ENCODE measurements at places on chromosomes 4 and X. TPM values are rescaled to one million over a fixed set of nuclear protein-coding genes. Genes with fewer than 3 reads are reported as not detected.
A peak's percentile ranks its signal among the peaks of the same experiment; 100 is the strongest.

GRCh38 chrX:69066966-69067525, 98.2 kb downstream of the PJA1 start:
- DNase-seq, result no peak
- no peak overlapping the region for H3K4me3 ChIP-seq
- H3K4me1 ChIP-seq, result no peaks in the 10 kb centered on the region

GRCh38 chr4:143313521-143313920, 23.2 kb upstream of the GAB1 start:
- H3K4me1 ChIP-seq, result no peaks in the 10 kb centered on the region
- H3K4me3 ChIP-seq, result no peak overlapping the region
- H3K27me3 ChIP-seq, result peaks cover 1% of the 10 kb centered on the region
- H3K27ac ChIP-seq, result no peak overlapping the region

DNA sequence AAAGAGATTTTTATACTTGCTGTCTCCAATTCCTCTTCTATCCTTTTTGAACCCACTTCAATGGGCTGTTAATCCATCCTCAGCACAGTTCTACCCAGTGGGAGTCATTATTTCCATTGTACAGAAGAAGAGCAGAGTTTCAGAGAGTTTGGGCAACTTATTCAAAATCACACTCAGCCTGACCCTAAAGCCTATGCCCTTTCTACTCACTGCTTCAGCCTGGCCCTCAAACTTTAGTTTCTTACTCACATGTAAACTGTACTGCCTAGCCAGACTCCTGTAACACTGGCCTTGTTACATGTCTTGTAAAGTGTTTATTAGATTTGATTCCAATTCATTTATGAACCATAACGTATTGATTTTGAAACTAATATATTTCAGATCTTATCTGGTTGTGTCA, 25.1 kb upstream of the USO1 start:
- peak overlapping the region; percentile 39 for H3K4me3 ChIP-seq
- H3K36me3 ChIP-seq, result peaks cover 6% of the 10 kb centered on the region
- no peaks in the 10 kb centered on the region for H3K27me3 ChIP-seq
- peak overlapping the region; percentile 85 for H3K27ac ChIP-seq
- DNase-seq, result no peak

DNA sequence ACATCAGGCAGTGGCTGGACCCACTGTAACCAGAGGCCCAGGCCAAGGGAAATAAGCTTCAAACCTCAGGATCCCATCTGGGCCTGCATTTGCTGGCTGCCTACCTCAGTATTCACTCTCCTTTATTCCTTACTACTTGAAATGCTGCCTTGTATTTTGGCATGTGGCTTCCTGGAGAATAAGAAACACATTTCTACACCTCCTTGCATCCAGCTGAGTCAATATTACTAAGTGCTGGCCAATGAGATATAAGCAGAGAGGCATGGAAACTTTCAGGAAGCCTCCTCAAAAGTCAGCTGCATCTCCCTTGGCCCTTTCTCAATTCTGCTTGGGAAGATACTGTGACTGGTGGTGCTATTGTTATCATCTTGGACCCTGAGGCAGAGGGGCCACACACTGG, 59.8 kb upstream of the RELL1 start:
- DNase-seq, result no peak
- peaks cover 9% of the 10 kb centered on the region for H3K4me1 ChIP-seq
- H3K27me3 ChIP-seq, result no peaks in the 10 kb centered on the region
- no peaks in the 10 kb centered on the region for H3K36me3 ChIP-seq
- H3K27ac ChIP-seq, result no peak overlapping the region

GLRB gene
- not detected for total RNA-seq

DNA sequence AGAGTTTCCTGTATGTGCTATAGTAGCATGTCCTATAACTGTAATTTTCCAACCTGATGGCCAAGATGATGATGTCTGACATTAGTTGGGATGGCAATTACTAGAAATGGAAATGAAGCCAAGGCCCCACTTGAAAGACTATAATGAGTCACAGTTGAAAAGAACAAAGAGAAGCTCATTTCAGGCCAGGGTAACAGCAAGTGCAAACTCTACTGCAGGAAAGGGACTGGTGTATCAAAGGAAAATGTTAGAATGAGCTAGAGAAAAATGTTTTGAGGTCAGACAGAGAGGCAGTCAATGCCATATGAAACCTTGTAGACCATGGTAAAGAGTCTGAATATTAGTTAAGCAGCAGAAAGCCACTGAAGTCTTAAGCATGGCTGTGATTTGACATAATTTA, 146.2 kb upstream of the SH3RF1 start:
- peaks cover 18% of the 10 kb centered on the region for H3K4me1 ChIP-seq
- H3K36me3 ChIP-seq, result peaks cover 21% of the 10 kb centered on the region
- no peak overlapping the region for H3K4me3 ChIP-seq

- H3K27ac ChIP-seq, result no peak overlapping the region
- H3K27me3 ChIP-seq, result peaks cover 10% of the 10 kb centered on the region
- H3K36me3 ChIP-seq, result no peaks in the 10 kb centered on the region
- no peak for DNase-seq
- H3K4me1 ChIP-seq, result no peaks in the 10 kb centered on the region
These were observed 25.2 kb downstream of the REPS2 start for GRCh38 chrX:16971694-16972093.

KDR gene
- total RNA-seq, result not detected

SPP1 gene
- total RNA-seq, result not detected

GRCh38 chrX:134603806-134604700, 54.2 kb downstream of the PLAC1 start:
- H3K4me3 ChIP-seq, result no peak overlapping the region
- no peak for DNase-seq
- H3K27me3 ChIP-seq, result no peaks in the 10 kb centered on the region
- peaks cover 2% of the 10 kb centered on the region for H3K36me3 ChIP-seq
- no peak overlapping the region for H3K27ac ChIP-seq

C4orf36 gene
- total RNA-seq, result 0.37 TPM

GYPE gene
- 0.18 TPM for total RNA-seq

G3BP2 gene
- 173 TPM for total RNA-seq

GRCh38 chr4:89595125-89595789, 241.7 kb downstream of the SNCA start:
- no peaks in the 10 kb centered on the region for H3K27me3 ChIP-seq
- no peak for DNase-seq
- no peak overlapping the region for H3K27ac ChIP-seq
- no peak overlapping the region for H3K4me3 ChIP-seq
- peaks cover 2% of the 10 kb centered on the region for H3K36me3 ChIP-seq

- peaks cover 9% of the 10 kb centered on the region for H3K4me1 ChIP-seq
- DNase-seq, result no peak
- peak overlapping the region; percentile 10 for H3K4me3 ChIP-seq
- peak overlapping the region; percentile 79 for H3K27ac ChIP-seq
- no peaks in the 10 kb centered on the region for H3K36me3 ChIP-seq
These were observed 50.1 kb upstream of the ACSL4 start for GRCh38 chrX:109782994-109783700.

DNA sequence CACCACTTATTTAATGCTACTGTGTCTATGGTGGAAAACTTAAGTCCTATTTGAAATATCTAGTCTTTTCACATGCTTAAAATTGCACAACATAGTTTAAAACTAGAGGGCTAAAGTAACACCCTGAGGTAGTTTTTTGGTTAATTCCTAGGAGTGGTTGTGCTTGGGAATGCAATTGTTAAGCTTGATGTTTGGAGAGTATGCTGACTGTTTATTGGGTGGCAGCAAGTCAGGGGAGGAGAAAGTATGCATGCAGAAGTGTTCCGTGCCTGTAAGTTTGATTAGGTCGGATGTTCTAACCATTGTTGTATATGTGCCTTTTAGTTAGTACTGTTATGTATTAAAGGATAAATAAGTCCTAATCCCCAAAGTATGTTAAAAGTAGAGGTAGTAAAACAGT, 40.5 kb downstream of the CXCL8 start:
- no peaks in the 10 kb centered on the region for H3K36me3 ChIP-seq
- DNase-seq, result no peak
- H3K4me1 ChIP-seq, result no peaks in the 10 kb centered on the region
- H3K4me3 ChIP-seq, result no peak overlapping the region

GRCh38 chr4:165520086-165520485, 141.3 kb downstream of the CPE start:
- no peak for DNase-seq
- H3K4me1 ChIP-seq, result no peaks in the 10 kb centered on the region
- no peaks in the 10 kb centered on the region for H3K36me3 ChIP-seq
- no peak overlapping the region for H3K4me3 ChIP-seq
- H3K27ac ChIP-seq, result no peak overlapping the region
- H3K27me3 ChIP-seq, result peaks cover 6% of the 10 kb centered on the region

DNA sequence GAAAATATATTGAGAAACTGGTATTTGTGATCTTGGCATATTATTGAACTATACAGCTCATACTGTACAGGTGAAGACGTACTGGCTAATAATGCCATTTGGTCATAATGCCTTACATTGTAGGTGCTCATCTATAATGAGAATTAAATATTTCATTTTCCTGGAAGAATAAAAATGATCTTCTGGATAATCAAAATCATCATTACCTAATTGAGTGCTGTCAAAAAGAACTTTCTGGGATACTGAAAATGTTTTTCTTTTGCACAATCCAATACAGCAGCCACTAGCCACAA, 4.1 kb downstream of the RASGEF1B start:
- H3K36me3 ChIP-seq, result no peaks in the 10 kb centered on the region
- peaks cover 24% of the 10 kb centered on the region for H3K4me1 ChIP-seq
- no peak for DNase-seq
- no peaks in the 10 kb centered on the region for H3K27me3 ChIP-seq
- no peak overlapping the region for H3K4me3 ChIP-seq

INTS6L gene
- total RNA-seq, result 24.9 TPM

DNA sequence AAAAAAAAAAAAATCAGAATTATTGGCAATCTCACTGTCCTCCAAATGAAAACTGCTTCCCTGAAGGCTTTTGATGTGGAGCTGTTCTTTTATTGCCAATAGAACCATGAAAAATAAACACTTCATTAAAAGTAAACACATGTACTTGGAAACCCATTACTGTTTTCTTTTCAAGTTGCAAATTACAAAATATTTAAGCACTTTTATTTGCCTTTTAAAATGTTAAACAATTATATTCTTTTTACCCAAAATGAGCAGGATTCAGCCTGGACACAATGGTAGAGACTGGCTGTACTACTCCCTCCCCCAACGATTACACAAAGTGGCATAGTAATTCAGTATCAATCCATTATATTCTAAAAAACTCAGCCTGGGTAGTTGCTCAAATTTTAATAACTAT, 60.9 kb downstream of the SH2D1A start:
- peaks cover 5% of the 10 kb centered on the region for H3K4me1 ChIP-seq
- no peak overlapping the region for H3K27ac ChIP-seq
- H3K4me3 ChIP-seq, result no peak overlapping the region
- no peaks in the 10 kb centered on the region for H3K27me3 ChIP-seq
- H3K36me3 ChIP-seq, result no peaks in the 10 kb centered on the region

- no peaks in the 10 kb centered on the region for H3K27me3 ChIP-seq
- no peaks in the 10 kb centered on the region for H3K4me1 ChIP-seq
- H3K4me3 ChIP-seq, result no peak overlapping the region
- no peak for DNase-seq
- H3K36me3 ChIP-seq, result no peaks in the 10 kb centered on the region
- no peak overlapping the region for H3K27ac ChIP-seq
These were observed 40.0 kb downstream of the HHIP start for GRCh38 chr4:144685911-144686310.

CT47A1 gene
- total RNA-seq, result not detected

DNA sequence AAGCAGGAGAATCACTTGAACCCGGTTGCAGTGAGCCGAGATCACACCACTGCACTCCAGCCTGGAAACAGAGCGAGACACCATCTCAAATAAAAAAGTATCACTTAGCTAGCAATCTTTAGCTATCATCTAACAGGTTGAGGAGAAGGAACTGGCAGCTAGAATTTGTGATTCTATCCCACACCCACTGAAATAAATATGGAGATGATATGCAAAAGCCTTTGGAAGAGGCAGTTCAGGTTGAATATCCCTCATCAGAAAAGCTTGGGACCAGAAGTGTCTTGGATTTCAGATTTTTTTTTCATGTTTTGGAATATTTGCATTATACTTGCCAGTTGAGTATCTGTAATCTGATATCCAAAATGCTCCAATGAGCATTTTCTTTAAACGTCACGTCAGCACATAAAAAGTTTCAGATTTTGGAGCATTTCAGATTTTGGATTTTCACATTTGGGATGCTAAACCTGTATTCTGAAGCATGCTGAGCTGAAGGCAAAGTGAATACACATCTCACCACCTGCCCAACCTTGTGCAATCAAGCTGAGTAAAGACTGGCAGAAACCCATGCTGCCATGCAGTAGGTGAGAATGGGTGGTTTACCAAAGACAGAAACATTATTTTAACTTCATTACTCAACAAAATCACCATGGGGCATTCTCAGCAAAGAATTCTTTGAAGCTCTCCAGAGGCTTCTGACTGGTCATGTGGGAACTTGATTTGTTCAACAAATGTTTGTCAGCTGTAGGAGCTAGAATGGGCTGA, 159.3 kb downstream of the SH3KBP1 start:
- H3K4me1 ChIP-seq, result peaks cover 70% of the 10 kb centered on the region

- no peaks in the 10 kb centered on the region for H3K4me1 ChIP-seq
- H3K27me3 ChIP-seq, result no peaks in the 10 kb centered on the region
- DNase-seq, result no peak
- no peak overlapping the region for H3K27ac ChIP-seq
- H3K4me3 ChIP-seq, result no peak overlapping the region
These were observed 269.2 kb downstream of the TRIML1 start for GRCh38 chr4:188408244-188409030.

BGN gene
- total RNA-seq, result not detected

PGAM4 gene
- 1.1 TPM for total RNA-seq

FHIP1A gene
- total RNA-seq, result not detected

ADGRL3 gene
- not detected for total RNA-seq

TRIM2 gene
- 0.13 TPM for total RNA-seq

DNA sequence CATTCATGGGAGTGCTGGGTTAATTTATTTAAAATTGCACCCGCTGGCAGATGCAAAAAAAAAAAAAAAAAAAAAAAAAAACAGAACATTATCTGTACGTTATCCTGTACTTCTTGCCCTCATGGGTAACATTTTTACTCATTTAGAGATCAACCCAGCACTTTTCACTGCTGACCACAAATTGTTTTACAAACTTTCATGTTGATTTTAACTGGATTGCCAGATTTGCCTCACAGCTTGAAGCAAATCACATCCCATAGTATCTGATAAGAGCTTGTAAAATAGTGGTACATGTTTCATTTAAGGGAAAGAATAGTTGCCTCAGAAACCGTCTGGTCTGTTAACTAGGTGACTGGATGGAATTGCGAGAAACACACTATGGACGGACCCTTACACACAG, 640.8 kb downstream of the TRIML1 start:
- no peaks in the 10 kb centered on the region for H3K36me3 ChIP-seq
- no peaks in the 10 kb centered on the region for H3K27me3 ChIP-seq
- DNase-seq, result no peak
- no peaks in the 10 kb centered on the region for H3K4me1 ChIP-seq
- no peak overlapping the region for H3K27ac ChIP-seq
- no peak overlapping the region for H3K4me3 ChIP-seq

- peaks cover 5% of the 10 kb centered on the region for H3K27me3 ChIP-seq
- H3K4me3 ChIP-seq, result no peak overlapping the region
- H3K4me1 ChIP-seq, result no peaks in the 10 kb centered on the region
- no peak for DNase-seq
- H3K36me3 ChIP-seq, result no peaks in the 10 kb centered on the region
These were observed 169.7 kb downstream of the PALLD start for GRCh38 chr4:168666531-168666930.

DNA sequence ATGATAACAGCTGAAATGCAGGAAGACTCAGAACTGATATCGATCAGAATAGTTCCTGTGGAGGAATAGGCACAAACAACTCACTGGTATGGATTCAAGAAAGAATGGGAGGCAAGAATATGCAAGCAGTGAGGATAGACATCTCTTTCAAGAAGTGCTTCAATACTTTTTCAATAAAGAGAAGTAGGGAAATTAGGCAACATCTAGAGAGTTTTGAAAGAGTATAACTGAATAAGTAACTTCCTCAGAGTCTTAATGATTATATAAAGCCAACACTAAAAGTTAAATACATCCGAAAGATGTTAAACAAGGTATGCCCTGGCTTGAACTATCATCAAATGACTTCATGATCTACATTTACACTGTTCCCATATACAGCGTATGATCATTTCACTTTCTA, 1443.0 kb downstream of the PCDH7 start:
- H3K4me3 ChIP-seq, result no peak overlapping the region
- no peaks in the 10 kb centered on the region for H3K36me3 ChIP-seq
- H3K27ac ChIP-seq, result no peak overlapping the region

Data from activated CD8-positive, alpha-beta T cell treated with anti-CD3 and anti-CD28 coated beads, Interleukin-2, amount 10 ng/mL, durations not matched to agents 7 days and 5 days (primary cell).